Esophagus squamous epithelium (tissue), 5 donors: ENCODE measurements at places on chromosomes 3 and 15.

GRCh38 chr3:123524981-123525380 lies 59.9 kb downstream of the HACD2 start:
- no peak for DNase-seq

- no peak for DNase-seq
Measured at GRCh38 chr3:66592927-66593625, 92.3 kb upstream of the LRIG1 start.

DNA sequence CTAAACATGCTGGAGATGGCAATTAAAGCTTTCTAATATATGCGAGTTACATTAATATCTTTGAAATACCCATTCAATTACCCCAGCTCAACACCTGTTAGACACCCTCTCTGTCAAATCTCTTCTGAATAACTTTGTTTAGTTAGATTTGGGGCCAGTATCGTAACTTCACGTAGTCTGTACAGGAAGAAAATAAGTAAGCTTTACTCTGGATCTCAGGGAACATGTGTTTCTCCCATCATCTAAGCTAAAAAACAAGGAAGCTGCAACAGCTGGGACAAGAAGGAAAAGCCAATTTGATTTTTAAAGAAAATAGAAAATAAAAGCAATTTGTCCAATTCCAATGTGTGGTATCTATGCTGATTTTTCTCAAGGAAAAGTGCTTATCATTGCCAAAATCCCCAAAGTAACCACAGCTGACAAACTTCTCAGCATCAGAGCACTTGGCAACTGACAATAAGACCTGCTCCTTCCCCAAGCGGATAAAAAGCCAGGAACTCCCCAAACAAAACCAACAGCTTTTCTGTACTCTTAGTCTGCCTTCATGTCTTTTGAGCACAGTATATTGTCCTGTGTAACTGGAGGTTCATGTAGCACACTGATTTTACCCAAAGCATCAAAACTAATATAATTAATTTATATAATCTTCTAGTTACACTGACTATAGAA lies 279.1 kb downstream of the ZBTB20 start:
- no peak for DNase-seq

- no peak for DNase-seq
Measured at GRCh38 chr3:46705022-46705530, 3.9 kb downstream of the TMIE start.

DNA sequence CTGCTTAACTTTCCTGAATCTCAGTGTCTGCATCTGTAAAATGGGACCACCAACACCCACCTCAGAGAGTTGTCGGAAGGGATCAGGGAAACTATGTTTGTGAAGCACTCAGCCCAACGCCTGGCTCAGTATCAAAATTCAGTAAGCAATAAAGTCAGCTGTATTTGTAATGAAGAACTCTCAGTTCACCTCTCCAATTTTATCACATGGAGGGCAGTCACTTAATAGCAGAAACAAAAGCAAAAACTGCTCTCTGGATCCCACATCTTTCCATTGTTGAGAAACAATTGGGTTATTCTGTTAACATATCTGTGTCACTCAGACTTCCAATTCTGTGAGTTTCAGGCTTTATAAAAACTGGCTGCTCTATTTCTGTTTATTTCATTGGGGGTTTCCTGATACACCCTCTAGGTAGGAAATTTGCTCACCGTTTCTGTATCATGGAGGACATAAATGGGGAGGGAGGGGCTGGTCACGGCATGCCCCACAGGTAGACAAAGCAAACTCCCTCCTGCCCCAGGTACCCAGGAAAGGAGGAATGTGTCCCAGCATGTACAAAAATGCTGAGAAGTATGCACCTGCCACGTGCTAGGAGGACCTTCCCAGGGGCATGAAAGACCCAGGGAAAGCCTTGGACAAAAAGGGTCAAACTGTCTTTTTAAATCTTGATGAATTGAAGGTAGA lies 81.4 kb upstream of the LMOD3 start:
- DNase-seq, result no peak

DNA sequence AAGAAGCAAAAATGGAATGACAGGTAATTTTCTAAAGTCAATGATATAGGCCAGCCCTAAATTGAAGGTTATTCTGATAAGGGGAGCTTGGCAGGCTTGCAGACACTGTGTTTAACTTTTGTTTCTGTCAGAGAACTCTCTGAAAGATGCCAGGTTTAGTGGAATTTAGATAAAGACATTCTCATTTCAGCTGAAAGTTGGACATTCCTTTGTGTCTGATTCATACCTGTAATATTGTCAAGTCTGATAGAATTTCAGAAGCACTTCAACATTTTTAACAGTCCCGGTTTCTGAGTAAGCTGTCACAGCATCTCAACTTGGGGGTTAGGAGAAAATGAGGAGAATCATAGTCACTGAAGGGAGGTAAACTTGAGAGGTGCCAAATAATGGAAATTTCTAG lies 84.0 kb downstream of the DIPK2A start:
- no peak for DNase-seq
